ENCODE measurements at places on chromosomes 13 and 19.

- no peak for DNase-seq
Observed at GRCh38 chr19:43966079-43966694, 15.2 kb downstream of the ZNF221 start.

DNA sequence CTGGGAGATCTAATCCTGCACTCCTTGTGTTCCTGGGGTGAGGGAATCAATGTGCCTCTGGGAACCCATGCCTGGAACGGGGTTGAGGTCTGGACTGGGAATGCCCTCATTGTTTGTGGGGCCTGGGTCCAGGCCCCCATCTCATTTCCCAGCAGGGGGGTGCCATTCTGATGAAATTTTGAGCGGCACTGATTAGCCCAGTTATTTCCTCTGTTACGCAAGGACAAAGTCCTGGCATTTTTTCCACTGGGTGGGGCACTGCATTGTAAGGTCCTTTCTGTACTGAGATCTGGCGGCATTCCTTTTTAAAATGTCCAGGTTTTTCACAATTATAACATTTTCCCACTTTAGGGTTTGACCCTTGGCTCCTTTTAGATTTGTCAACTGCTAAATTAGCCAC, 14.8 kb downstream of the FPR3 start:
- no peak for DNase-seq

DNA sequence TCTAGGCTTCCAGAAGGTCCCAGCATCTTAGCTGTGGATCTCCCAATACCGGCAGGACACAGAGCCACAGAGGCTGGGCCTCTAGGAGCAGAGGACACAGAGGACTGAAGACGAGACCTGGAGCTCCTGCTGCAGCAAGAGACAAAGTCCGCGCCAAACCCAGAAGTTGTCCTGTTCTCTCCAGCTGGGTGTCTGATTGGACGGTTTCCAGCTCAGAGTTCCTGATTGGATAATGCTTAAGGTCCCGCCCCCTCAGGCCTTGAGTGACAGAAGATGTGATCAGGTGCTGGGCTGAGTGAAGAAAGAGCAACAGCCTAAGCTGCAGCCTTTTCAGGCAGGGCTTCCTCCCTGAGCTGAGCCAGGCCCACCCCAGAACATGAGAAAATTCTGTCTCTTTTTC, 59.9 kb upstream of the ZNF85 start:
- no peak for DNase-seq

GRCh38 chr19:47497821-47498520, 14.0 kb upstream of the KPTN start:
- DNase-seq: no peak

GRCh38 chr13:82187227-82187626, 1695.0 kb downstream of the SLITRK1 start:
- DNase-seq: no peak

GRCh38 chr13:100382785-100383184, 205.8 kb downstream of the GGACT start:
- no peak for DNase-seq

- no peak for DNase-seq
Observed at GRCh38 chr13:99308471-99309087, 1.4 kb upstream of the GPR183 start.

GRCh38 chr19:34972163-34972705, 8.2 kb upstream of the ZNF792 start:
- DNase-seq: no peak

DNA sequence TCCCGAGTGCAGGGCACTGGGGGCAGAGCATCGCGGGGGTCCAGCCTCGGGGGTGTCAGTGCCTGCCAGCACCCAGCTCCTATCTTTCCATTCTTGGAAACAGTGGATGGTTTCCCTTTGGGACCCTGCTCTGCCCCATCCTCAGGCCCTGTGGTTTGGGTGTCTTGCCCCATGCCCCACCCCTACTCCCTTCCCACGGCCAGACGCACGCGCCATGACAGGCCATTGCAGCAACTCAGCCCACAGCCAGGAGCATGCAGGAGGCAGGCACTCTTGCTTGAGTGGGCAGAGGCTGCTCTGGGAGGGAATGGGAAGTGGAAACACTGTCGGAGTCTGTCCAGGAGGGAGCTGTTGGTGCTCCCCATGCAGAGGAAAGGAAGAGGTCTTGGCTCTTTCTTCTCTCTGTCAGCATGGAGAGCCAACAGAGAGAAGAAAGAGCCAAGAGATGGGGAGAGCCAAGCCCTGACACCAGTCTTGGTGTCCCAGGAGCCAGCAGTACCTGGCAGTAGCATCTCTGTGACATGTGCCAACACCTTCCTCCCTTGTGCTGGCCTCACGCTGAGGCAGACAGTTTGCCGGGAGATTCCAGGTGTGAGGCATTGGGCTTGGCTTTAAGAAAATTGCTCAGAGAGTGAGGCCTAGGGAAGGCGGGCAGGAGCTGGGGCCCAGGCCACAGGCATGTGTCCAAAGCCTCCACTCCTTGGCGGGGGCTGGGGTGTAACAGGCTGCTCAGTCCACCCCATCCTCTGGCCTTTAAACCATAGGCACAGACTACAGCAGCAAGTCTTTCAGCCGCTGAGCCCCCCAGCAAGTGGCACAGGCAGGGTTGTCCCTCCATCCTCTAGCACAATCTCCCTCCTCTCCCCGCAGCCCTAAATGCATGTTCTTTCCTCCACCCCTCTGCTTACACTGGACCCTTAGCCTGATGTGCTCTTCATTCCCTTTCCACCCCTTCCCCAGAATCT, 86.7 kb upstream of the UQCRFS1 start:
- DNase-seq: no peak

- DNase-seq: no peak
Observed at GRCh38 chr13:46334035-46334822, 52.8 kb downstream of the RUBCNL start.

- DNase-seq: peak; percentile 50
Observed at GRCh38 chr19:44903602-44904425, 1.8 kb upstream of the APOE start.

DNA sequence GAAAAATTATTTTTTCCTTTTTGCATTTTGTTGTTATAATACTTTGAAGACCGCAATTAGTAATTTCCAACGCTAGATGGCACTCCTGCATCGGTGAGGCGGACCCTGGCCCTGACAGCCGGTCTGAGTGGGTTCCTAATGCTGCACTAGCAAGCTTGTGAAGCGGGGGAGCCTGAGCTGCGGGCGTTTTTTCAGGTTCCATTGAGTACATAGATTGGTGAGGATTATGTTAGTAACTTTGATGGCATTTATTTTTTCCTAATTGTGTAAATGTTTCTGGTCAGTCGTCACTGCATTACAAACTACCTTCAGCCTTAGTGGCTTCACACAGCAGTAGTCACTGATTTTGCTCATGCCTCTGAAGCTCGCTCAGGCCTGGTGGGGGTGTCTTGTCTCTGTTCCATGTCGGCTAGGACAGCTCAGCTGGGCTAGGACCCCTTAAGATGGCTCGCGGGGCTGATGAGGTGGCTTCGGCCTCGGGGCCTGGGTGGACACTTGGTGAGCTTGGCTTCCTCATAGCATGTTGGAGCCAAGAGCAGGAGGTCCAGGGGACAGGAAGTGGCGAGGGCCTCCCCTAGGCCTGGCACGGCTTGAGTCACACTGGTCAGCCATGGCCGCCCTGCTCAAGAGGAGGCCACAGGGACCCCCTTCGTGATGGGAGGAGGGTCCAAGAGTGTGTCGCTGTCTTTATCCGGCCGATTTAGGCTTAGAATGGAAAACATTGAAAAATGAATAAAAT, 25.0 kb downstream of the ERCC5 start:
- DNase-seq: peak; percentile 34

DNA sequence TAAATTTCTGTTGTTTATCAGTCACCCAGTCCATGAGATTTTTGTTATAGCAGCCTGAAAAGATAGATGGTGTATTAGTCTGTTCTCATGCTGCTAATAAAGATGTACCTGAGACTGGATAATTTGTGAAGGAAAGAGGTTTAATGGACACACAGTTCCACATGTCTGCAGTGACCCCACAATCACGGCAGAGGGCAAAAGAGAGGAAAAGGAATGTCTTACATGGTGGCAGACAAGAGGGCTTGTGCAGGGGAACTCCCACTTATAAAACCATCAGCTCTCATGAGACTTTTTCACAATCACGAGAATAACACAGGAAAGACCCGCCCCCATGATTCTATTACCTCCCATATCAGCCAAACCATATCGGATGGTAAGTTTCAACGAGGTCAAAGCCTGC, 309.2 kb downstream of the LIG4 start:
- DNase-seq: no peak

- no peak for DNase-seq
Observed at GRCh38 chr13:70619936-70620335, 511.7 kb upstream of the KLHL1 start.

DNA sequence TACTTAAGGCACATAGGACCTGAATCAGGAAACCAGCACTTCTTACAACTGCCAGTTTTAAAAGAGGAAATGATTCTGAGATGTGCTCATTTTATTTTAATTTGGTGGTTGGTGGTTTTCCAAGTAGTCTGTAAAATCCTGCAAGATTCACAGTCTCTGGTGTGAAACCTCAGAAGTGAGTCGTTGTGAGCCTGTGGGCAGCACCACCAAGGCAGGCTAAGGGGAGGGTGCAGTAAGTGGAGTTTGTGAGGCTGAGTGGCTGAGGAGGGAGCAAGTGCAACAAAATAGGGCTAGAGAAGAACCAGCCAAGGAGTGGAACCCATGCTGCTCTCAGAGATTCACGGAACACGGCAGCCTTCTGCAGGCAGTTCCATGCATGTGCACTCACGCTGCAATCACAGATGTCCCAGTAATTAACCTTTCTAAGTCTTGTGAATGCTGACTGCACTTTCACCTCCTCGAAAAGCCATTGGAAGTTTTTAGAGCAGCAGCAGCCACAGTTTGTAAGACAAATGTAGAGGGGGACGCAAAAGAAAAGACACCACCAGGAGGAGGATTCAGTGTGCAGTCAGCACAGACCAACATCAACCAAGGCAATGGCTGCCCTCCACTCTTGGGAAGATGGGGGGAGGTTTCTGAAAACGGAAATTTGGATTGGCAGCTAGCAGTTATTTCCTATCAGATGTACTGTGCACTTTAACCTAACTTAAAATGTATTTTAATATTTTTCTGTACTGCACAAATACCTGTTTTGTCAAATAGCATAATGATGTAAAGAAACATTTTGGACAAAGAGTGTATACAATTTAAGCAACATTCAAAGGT, 44.9 kb downstream of the ESD start:
- DNase-seq: peak; percentile 20
